ENCODE measurements at places on chromosomes 13 and 19.

- no peak for DNase-seq
Measured at GRCh38 chr13:75935805-75936204, 299.7 kb downstream of the LMO7 start.

DNA sequence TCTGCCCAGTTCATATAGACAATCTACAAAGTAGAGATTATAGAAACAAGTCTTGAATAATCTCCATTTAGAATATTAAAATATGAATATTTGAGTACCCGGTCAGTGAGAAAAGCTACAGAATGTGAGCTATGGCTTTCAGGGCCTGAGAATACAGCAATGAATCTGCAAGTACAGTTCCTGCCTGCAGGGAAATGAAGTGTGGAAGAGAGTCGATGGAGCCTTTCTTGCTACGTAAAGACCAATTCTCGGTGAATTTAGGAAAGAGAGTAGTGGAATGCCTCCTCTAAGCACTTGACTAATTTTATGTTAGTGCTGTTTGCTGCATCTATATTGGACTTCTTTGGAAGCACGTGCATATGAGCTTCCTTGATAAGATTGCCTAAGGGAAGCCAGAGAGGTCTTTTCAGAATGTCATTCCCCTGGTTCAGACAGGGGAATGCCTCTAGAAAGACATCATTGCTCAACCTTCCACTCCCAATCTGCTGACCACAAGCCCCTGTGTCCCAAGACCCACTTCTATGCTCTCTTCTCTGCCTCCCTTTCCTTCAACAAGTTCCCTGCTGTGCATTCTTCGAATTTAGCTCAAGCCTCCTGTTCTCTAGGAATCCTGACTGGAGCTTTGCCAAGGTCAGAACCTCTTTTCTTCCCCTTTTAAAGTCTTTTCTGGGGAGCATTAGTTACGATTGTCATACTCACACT is 41.9 kb downstream of the GPC6 start:
- no peak for DNase-seq

DNA sequence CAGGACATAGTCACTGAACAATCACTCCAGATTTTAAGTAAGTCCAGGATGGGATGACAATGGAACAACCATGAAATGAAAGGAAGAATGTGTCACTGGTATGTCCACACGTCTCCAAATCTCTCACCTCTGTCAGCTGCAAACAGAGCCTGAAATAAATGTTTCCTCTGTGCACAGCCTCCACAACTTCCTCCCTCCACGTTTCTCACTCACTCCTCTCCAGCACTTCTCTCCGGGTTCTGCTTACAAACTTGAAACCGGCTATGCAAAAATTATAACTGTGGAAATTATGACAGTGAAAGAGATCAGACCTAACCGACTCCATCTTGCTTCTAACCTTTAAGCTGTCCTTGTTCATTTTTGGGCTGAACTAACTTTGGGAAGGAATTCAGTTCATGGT is 35.0 kb upstream of the ALOX5AP start:
- no peak for DNase-seq

- DNase-seq: no peak
Measured at GRCh38 chr19:7152568-7152967, 83.1 kb downstream of the ZNF557 start.

GRCh38 chr13:21089830-21090229 is 28.4 kb upstream of the LATS2 start:
- no peak for DNase-seq

DNA sequence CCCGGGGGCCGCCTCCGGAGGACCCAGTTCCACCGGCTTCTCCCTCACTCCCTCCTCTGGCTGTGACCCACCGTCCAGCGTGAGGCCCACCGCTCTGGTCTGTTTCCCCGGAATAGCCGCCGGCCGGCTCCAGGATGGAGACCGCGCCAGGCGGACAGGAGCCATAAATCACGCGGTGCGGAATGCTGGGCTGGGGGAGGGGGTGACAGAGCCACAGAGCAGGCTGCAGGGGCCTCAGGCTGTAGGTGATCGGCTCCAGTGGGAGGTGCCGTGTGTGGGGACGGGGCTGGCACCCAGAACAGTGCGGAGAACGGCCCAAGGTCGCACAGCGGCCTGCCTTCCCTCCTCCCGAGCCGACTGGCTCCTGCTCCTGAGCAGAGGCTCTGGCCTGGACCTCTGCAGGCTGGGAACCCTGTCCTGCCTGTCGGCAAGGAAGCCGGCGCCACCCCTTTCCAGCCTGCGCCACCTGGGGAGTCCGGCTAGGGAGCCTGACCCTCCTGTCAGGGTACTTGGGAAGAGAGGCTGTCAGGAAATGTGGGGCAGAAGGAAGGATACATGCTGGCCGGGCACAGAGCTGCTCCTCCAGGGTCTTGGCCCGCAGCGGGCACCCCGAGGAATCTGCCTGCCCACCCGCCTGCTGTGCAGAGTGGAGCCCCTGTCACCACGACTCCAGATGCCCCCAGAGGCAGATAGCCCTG is 8.3 kb downstream of the PIAS4 start:
- no peak for DNase-seq

DNA sequence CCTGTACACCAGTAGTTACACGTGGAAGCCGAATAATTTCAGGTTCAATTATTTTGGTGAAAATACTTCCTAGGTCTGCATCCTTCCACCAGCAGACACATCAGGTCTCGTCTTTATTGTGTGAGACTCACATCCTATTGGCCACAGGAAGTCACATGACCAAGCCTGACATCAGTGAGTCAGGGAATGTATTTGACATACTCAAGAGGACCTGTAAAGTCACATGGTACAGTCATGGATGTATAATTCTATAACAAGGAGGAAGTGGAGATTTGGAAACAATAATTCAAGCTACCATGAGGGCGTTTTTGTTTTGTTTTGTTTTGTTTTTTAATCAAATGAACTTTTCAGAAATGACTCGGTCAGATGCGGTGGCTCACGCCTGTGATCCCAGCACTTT is 9.3 kb upstream of the HIF3A start:
- DNase-seq: no peak

DNA sequence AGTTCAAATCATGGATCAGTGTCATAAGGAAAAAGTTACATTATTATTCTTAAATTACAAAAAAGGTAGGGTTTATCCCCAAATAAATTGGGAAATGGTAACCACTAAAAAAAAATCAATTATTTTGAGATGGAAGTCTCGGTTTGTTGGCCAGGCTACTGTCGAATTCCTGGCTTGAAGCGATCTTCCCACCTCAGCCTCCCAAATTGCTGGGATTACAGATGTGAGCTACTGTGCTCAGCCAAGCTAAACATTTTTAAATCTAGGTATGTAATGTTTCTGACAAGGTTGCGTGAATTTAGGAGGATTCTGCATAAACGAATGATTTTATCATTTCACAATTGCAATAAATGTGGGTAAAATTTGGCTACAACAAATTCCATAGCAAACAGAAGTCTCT is 2.0 kb downstream of the NAA16 start:
- DNase-seq: no peak

DNA sequence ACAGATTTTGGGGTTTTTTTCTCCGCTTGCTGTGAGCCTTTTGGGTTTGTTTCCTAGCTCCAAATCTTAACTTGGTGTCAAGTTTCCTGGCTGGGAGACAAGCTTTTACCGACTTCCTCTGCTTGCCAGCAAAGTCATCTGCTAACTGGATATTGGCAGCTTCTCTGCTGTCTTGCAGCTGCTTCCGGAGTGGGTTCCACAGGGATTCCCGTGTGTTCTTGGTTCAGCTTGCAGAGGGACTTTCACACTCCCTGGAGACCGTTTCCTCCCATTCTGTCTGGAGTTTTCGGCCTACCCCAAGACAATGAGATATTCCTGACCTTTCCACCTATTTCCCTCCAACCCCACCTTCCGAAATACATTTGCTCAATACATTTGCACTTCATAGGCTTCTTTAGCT is 2.2 kb upstream of the COLGALT1 start:
- DNase-seq: peak; percentile 93

DNA sequence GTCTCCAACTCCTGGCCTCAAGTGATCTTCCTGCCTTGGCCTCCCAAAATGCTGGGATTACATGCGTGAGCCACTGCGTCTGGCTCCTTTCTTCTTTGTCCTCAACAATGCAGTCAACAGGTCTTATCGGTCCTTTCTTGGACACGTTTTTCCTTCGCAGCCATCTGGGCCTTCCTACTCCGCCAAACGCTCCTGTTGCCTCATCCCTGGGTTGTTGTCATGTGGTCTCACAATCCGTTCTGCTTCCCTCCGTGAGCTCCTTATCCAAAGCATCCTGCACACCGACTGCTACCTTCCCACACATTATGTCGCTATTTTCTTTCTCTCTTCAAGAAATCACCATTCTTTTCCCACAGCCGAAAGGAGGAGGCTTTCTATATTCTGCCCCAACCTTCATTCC is 306.8 kb downstream of the DCLK1 start:
- DNase-seq: no peak

- no peak for DNase-seq
Measured at GRCh38 chr13:109256866-109257760, 529.3 kb downstream of the IRS2 start.

GRCh38 chr13:36369268-36370107 is 23.3 kb upstream of the SPART start:
- DNase-seq: no peak

DNA sequence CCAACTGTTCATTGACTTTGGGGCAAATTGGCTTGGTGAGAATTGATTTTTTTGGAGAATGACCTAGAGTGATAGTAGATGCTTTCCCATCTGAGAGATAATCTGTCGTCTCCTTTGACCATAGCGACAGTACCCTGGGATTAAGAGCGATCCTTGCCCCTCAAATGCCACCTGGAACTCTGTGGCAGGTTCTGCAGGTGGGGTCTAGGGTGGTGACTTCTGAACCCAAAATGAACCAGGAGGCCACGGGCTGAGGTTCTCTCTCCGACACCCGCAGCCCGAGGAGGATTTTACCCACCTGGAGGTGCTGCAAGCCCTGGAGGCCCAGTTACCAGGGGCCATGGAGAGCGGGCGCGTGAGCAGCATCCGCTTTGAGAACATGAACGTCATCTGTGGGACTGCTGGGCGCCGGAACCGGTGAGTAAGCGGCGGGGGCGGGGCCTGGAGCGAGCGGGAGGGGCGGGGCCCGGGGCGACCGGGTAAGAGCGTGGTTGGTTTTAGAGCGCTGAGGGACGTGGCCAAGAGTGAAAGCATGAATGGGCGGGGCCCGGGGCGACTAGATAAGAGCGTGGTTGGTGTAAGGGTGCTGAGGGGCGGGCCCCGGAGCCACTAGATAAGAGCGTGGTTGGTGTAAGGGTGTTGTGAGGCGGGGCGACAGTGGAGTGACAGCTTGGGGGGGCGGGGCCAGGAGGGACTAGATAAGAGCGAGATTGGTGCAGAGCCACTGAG is 8.6 kb downstream of the C19orf81 start:
- peak; percentile 100 for DNase-seq

- DNase-seq: no peak
Measured at GRCh38 chr19:16446724-16447368, 24.9 kb downstream of the EPS15L1 start.

DNA sequence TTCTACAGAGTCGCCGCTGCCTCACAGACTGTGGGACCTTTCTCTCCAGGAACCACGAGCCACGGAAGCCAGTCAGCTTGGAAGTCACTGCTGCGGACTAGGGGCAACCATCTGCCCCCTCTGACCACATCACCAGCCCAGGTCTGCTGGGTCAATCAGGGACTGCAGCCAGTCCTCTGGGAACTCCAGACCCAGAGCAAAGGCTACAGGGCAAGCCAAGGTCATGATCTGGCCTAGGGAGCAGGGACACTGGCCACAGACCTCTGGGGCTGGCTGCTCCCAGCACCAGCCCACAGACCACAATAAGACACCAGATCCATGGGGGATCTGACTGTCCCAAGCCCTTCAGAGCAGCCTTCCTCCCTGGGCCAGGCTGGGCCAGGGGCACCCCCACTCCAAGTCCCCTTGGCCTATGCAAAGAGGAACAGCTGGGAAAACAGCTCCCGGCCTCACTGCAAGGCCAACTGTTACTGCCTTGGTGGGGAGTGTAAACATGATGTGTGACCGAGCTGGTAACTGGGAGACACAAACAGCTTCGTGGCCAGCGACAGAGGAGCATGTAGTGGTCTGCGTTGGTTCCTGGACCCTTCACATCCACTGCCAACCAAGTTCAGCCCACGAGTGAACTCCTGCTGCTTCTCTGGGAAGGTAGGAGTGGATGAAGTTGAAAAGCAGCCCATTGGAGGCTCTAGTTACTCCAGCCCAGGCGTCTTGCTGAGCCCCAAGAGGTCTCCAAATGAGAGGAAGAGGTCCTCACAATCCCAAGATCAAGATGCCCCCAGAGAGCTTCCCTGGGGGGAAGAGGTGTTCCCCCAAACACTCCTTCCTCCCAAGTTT is 1.5 kb downstream of the AKT2 start:
- DNase-seq: no peak

GRCh38 chr13:51645761-51646670 is 61.8 kb downstream of the WDFY2 start:
- no peak for DNase-seq

DNA sequence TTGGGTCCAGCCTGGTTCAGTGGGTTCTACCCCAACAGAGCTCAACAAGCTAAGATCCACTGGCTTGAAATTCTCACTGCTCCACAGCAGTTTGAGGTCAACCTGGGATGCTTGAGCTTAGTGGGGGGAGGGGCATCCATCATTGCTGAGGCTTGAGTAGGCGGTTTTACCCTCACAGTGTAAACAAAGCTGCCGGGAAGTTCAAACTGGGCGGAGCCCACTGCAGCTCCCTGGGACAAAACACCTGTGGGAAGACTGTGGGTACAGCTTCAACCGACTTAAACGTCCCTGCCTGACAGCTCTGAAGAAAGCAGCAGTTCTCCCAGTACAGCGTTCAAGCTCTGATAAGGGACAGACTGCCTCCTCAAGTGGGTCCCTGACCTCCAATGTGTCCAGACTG is 1161.9 kb downstream of the UQCRFS1 start:
- no peak for DNase-seq

GRCh38 chr13:107901230-107901629 is 314.1 kb downstream of the LIG4 start:
- no peak for DNase-seq

DNA sequence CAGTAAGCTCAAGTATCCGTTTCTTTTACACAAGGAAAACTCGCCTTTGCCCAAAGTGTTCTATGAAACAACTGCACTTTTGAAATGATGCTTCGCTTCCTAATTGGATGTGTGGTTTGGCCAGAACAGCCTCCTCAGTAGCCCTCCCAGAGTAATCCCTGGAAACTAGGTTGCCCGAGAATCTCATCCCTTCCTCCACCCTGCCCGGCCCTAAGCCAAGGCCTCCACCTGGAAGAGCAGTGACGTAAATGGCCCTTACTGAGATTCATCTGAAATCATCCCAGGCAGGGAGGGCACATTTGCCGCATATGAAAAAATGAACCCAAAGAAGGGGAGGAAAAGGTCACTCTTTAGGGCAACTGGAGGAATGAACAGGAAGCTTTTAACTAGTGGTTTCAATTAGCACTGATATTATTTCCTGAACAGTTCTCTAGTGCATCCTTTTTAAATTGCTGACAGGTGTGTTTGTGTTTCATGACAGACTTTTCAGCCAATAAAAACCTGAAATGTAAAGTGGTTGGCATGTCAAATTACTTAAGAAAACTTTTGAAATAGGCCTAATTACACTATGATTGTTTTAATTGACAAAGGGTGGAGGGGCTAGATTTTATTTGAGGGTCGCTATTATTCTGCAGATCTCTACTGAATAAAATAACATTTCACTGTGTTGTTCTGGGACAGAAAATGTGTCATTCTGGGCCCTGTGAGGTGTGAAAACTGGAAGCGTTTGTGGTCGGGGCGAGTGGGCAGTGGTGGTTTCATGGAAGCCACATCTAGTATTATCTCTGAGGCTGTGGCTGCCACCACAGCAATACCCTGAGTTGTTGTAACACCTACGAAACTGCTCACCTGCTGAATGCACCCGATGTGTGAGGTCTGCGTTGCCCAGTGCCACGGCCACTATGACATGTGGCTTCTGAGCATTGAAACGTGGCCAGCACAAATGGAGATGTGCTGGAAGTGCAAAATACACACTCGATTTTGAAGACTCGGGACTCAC is 112.1 kb downstream of the ZIC5 start:
- DNase-seq: no peak
